Hematopoietic multipotent progenitor cell treated with erythropoietin and hydrocortisone succinate and interleukin-3 and kit ligand, for 8 days (in vitro differentiated cells): ENCODE measurements at places on chromosomes 1 and 21.

DNA sequence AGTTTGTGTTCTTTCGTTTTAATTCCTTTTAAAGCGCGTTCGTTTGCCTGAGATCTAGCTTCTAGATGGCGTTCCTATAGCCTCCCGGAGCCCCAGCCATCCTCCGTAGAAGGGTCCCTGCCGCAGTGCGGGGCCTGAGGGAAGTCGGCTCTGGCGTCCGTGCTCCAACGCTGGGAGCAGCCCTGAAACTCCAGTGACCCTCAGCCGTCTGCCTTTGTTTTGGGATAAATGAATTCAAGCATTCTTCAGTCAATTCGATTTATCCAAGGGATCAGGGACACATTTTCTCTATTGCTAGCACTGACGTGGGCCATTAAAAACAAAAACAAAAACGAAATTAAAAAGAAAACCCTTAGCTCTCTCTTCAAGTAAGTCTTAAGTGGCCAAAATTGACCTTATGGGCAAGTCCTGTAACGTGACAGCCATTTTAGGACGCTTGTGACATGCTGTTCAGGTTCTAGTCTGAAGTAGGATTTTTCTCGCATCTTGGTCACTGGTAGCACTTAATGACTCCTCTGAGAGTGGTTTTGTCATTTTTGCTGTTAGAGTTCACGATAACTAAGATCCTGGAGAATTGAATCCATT is 742 bp upstream of the HSPA13 start:
- DNase-seq, result peak; percentile 69

GRCh38 chr1:239123260-239123659 is 263.1 kb upstream of the CHRM3 start:
- no peak for DNase-seq

- no peak for DNase-seq
Observed at GRCh38 chr1:65082346-65083040, 65.5 kb upstream of the AK4 start.

DNA sequence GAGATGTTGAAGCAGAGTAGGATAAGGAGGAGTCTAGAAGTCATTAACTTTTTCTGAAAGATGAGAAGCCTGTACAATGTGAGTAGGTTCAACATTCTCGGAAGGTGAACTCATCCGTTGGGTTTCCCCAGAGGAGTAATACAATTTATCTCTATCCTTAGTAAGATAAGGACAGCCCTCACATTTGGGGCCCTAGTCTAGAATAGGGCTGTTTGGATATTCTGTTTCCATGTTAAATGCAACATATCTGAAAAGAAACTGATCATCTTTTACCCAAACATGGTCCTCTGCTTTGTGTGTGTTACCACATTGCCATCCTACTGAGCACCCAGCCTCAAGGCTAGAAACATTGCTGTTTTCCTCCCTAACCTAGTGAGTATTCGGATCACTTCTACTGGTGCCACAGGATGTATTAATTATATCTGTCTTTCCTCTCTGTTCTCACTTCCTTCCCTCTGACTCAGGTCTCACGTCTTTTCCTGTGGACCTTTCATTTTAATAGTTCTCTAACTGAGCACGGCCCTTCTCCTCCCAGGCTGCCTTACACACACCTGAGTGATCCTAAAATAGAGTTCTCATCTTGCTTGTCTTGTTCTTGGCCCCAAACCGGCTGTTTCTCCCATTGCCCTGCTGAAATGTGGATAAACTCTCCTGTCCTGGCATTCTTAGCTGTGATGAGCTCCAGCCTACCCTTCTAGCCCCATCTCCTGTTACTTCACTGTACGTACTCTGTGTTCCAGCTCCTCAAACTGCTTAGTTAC is 91.7 kb downstream of the CDC14A start:
- DNase-seq, result no peak

DNA sequence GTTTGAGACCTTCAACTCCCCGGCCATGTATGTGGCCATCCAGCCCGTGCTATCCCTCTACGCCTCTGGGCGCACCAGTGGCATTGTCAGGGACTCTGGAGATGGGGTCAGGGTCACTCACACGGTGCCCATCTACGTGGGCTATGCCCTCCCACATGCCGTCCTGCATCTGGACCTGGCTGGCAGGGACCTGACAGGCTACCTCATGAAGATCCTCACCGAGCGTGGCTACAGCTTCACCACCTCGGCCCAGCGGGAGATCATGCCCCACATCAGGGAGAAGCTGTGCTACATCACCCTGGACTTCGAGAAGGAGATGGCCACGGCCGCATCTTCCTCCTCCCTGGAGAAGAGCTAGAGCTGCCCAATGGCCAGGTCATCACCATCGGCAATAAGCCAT is 36.5 kb upstream of the ZP4 start:
- no peak for DNase-seq

DNA sequence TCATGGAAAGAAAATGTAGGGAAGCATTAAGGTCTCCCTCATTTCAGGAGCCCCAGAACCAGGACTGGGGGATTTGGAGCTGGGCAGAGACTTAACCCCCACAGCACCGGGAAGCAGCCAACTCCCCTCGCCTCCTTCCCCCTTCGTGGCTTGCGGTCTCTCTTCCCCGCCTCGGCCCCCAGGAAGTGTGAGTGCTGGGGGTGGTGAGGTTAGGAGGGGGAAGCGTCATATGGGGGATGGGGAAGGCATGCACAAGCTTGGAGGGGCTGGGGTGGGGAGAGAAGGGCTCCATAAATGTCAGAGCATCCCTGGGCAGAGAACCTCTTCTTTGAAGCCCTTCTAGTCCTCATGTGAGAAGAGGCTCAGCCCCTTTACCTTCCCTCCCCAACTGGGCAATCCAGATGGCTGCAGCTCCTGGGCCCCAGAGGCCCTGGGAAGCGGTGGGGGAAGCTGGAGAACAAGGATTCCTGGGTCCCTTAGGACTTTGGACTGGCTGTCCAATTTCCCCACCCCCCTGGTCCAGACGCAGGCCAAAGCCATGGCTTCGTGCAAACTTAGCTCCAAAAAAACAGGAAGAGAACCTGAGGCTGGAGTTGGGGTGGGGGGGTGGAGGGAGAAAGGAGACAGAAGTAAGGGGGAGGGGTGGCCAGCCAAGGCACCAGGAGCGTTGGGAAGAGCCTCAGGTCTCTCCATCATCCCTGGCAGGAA is 7.8 kb downstream of the ZBTB7B start:
- DNase-seq, result no peak

- DNase-seq, result no peak
Observed at GRCh38 chr1:7557301-7557891, 213.7 kb upstream of the VAMP3 start.

- DNase-seq, result no peak
Observed at GRCh38 chr21:44881198-44881872, 7.8 kb upstream of the PTTG1IP start.

GRCh38 chr1:211382714-211383480 is 56.3 kb downstream of the TRAF5 start:
- peak; percentile 91 for DNase-seq

GRCh38 chr1:3553166-3553939 is 58.0 kb downstream of the MEGF6 start:
- no peak for DNase-seq

- DNase-seq, result no peak
Observed at GRCh38 chr1:56057466-56058405, 521.6 kb downstream of the PLPP3 start.

DNA sequence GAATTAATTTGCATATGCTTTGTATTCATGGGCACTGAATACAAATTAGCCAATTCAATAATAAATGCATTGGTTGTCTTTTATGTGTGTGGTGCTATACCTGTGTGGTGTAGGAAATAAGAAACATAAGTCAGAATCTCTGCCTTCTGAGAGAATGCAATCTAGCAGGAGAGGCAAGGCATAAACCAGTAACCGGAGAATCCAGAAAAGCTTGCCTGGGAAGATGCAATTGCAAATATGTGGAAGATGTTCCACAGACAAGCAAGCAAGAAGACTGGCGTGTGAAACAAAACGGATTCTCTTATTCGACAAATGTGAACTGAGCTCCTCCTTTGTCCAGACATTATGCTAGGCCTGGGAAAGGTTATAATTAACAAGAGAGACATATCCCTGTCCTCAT is 134.3 kb downstream of the NR5A2 start:
- no peak for DNase-seq

DNA sequence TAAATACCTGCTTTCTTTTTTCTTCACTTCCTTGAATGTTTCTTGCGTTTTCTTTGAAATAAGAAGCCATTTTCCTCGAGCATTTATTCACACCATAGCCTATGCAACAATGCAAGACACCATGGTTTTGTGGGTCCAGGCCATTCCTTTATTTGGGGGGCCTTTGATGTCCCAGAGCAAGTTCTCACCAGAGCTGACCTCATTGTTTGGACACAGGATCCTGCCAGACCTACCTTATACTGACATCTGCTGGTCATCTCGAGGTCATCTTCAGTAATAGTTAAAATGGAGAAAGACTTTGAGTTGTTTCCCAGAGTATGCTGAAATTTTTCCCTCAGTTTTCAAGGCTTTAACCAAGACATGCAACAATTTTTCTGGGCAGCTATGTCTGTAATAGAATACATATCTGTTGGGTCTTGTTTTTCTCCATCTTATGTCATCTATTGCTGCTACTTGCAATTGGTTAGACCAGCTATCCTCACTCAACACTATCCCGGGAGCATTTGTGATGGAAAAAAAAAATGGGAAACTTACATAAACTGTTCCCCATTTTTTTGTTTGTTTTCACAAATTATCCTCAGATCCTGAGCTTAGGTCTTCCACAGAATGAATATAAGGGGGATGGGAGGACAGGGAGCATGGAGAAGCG is 34.0 kb upstream of the BACE2 start:
- DNase-seq, result peak; percentile 58

GRCh38 chr1:2611031-2611501 is 21.8 kb downstream of the MMEL1 start:
- DNase-seq, result peak; percentile 31

GRCh38 chr1:38872401-38873026 is 634 bp downstream of the MYCBP start:
- peak; percentile 22 for DNase-seq

GRCh38 chr1:24015221-24016210 is 35.4 kb upstream of the SRSF10 start:
- no peak for DNase-seq

- no peak for DNase-seq
Observed at GRCh38 chr1:53271446-53272090, 33.2 kb upstream of the MAGOH start.

- DNase-seq, result no peak
Observed at GRCh38 chr1:200917291-200917817, 22.7 kb downstream of the INAVA start.

DNA sequence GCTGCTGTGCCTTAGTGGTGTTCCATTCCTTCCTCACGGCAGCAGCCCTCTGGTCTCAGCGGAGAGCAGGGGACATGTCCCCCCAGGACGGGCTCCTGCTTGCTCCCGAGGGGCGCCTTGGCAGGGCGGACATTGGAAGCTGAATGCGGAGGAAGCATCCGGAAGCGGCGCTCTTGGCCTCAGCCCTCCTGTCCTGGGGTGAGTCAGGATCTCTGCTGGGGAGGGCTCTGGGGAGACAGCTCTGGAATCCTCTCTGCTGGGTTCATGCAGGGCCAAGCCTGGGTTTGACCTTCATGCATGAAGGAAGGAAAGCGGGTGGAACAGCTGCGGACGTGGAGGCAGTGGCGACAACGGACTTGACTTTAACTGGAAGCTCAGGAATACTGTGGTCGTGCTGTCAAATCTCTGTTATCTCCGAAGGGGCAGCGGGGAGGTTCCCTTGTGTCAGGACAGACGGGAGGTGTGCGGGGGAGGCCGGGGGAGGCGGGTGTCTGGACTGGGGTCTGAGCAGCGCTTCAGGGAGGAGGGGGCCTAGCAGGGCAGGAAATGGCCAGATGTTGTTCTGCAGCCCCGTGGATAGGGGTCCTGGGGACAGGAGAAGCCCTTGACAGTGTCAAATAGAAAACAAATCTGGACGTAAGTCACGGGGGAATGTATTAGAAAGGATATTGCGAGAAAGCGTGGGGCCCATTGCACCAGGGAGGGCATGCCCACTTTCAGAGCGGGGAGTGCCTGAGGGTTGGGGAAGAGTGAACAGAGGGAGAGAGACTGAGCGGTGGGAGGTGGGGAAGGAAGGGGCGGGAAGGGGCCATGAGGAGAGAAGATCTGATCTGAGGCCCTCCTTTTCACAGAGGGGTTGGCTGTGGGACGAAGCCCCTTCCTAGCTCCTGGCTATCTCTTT is 26.6 kb downstream of the CRYAA start:
- DNase-seq, result no peak

DNA sequence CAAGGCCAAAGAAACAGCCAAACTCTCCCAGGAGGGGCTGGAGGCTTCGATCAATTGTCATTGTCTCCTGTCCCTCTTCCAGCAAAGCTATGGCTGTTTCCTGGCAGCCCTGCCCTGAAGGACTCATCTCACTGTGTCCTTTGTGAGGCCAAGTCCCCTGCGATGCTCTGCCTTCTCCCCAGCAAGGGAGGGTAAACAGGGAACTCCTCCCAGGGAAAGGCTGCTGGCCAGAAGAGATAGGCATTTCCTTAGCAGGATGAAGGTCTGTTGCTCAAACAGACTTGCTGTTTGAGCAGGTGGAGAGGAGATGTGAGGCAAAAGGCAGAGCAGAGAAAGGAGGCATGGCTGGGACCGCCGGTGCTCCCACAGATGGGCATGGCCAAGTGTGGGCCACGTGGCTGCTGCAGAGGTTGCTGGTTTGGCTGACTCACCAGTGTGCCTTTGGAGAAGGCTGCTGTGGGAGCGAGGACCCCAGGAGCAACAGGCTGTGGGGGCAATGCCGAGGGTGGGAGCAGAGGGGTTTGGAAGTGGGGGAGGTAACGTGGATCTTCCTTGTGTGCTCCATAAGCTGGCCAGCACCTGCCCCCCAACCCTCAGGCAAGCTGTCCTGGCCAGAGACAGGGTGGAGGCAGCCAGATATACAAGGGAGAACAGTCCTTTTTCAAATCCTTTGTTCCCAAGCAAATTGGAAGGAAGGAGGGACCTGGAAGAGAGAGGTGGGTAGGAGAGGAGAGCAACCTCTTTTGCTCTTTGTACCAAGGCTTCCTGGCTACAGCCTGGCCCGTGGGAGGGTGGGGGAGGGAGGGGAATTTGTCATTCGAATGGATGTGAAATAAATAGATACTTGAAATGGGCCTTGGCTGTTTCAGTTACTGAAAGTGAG is 449.8 kb downstream of the SIPA1L2 start:
- no peak for DNase-seq

DNA sequence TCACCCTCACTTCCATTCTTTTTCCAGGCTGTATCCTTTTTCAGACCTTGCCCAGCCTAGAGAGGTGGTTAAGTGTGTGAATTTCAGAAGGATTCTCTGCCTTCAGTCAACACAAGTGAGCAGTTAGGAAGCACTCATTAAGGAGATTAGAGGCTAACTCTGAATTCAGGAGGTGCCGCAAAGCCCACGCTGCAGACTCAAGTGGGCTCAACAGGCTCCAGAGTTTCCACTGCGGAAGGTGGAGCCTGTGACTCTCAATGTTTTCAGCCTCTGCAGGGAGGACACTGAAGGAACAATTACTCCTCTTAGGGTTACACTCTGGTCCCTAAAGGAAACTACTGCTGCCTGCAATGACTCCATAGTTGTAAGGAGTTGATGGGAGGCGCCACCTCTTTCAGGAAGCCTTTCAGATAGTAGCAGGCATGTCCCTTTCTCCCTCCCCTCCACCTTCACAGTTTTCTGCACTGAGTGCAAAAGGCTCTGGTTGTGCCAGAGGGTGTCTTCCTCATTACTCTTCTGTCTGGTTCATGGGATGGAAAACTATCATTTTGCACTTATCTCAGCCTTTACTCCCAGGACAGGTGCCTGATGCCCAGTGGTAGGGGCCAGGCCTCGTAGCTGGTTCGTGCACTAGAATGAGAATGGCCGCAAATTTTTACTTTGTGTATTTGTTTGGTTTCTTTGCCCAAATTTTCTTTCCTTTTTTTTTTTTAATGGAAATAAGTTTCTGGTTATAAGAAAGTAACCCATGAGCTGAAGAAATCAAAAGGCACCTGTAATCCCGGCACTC is 55.2 kb upstream of the SELENON start:
- DNase-seq, result no peak
